Esophagus squamous epithelium (tissue), 5 donors: ENCODE measurements at places on chromosomes 11 and 22.

GRCh38 chr11:10658621-10659338 lies 34.8 kb downstream of the IRAG1 start:
- no peak for DNase-seq

- no peak for DNase-seq
Measured at GRCh38 chr11:61948505-61948904, 1.6 kb upstream of the BEST1 start.

DNA sequence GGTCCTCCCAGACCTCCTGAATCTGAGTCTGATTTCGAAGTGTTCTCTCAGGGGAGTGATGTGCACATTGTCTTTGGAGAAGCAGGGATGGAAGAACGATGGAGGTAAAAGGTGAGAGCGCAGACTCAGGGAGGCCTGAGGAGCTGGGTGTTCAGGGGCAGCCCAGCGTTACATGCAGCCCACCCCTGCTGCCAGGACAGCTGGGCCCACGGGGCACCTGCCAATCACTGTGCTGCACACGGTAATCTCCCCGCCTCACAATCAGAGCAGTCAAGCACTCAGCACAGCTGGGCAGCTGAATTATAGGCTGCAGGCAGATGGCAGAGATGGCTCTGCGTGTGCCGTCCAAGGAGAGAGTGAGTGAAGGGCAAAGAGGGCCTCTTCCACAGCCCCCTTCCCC lies 17.9 kb upstream of the HTR3A start:
- DNase-seq, result no peak

GRCh38 chr11:117431436-117431835 lies 103.8 kb downstream of the CEP164 start:
- no peak for DNase-seq

DNA sequence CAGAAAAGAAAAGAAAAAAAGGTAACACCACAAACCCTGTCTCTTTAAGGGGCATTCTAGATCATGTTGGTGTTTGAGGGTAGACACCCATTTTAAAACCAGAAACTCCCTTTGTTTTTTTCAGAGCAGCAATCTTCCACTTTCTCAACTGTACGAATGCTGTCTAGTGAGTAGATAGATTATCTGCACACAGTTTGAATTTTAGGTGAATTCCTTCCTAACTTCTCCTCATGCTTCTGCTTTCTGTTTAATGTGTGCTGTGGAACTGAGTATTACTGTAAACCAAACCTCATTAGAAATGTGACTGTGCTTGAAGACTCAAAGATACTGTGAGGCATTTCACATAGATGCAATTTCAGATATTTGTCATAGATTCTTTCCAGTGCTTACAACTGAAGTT lies 102.4 kb downstream of the PRMT3 start:
- no peak for DNase-seq

GRCh38 chr11:47864901-47865300 lies 16.8 kb upstream of the NUP160 start:
- no peak for DNase-seq

- no peak for DNase-seq
Measured at GRCh38 chr22:24819911-24820461, 14.0 kb downstream of the SGSM1 start.

DNA sequence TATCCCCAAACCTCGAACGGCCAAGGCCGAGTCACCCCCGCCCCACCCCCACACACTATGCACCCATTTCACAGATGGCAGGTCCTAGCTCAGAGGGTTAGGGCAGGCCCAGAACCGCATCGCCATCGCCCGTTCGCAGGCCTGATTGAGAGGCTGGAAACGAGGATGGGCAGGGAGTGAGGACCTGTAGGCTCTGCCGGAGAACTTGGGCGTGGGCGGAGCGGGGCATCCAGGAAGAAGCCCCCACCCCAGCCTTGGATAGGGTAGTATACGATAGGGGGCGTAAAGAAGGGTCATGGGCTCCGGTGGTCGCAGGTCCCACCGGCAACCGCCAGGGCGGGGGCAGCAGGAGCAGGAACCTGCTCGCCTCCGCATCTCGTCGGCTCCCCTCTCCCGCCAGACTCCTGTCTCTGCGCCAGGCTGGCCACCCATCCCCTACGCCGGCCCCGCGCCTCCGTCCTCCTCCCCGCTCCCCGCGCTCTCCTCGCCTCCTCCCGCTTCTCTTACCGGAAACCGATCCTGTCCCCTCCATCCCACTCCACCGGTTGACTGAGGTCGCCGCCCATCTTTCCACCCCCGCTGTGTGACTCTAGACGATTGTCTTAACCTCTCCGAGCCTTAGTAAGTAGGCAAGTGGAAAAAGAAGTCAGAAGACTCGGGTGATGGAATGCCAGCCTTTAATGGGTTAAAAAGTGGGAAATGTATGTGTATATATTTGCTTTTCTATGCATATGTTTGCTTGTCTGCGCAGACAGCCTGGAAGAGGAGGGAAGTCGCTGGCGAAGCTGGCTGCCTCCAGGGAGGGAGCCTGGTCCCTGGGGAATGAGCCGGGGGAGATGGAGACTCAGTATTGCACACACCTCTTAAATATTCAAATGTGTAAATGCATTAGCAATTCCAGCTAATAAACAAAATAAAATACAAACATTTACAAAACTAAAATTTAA lies 52.8 kb downstream of the CYTH4 start:
- no peak for DNase-seq

- no peak for DNase-seq
Measured at GRCh38 chr11:33718440-33718839, 17.8 kb downstream of the CD59 start.

DNA sequence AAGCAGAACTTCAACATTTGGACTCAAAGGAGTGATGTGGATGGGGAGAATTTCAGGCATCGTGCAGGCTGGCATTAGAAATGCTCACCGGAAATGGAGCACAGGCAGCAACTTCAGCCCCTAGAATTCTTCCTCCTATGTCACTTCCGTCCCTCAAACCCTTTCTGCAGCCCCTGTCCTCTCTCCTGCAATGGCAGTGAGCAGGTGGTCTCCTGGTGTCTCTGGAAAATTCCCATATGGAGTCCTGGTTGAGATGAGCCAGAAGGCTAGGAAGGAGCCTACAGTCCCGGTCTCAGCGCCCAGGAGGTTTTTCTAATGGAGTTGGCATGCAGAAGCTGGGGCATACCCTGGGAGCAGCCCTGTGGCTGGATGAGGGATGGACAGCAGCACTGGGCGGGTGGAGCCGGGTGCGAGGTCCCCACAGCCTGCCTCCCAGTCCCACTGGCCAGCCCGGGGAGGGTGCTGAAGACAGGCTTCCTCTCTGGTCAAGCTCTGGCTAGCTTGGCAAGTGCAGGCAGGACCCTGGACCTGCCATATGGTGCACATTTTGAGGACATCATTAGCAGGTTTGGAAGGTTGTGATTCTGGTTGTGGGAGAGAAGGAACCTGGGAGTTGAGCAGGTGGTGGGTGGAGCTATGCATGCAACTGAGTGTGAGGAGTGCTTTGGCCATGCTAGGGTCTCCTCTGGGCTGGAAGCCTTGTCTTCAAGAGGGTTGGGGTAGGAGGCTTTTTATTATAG lies 59.8 kb upstream of the B3GAT1 start:
- DNase-seq, result no peak

DNA sequence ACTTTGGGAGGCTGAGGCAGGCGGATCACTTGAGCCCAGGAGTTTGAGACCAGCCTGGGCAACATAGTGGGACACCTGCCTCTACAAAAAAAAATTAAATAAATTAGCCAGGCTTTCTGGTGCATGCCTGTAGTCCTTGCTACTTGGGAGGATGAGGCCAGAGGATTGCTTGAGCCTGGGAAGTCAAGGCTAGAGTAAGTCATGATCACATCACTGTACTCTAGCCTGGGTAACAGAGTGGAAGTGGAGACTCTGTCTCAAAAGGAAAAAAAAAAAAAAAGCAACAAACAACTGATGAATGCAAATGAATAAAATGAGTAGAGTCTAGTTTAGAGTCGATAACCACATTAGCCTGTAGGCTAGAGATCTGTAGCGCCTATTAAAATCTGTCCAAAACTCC lies 3.9 kb upstream of the BCL2L13 start:
- no peak for DNase-seq

GRCh38 chr11:124644426-124645280 lies 22.0 kb downstream of the TBRG1 start:
- no peak for DNase-seq

- DNase-seq, result no peak
Measured at GRCh38 chr22:35685731-35686130, 31.9 kb upstream of the APOL5 start.

DNA sequence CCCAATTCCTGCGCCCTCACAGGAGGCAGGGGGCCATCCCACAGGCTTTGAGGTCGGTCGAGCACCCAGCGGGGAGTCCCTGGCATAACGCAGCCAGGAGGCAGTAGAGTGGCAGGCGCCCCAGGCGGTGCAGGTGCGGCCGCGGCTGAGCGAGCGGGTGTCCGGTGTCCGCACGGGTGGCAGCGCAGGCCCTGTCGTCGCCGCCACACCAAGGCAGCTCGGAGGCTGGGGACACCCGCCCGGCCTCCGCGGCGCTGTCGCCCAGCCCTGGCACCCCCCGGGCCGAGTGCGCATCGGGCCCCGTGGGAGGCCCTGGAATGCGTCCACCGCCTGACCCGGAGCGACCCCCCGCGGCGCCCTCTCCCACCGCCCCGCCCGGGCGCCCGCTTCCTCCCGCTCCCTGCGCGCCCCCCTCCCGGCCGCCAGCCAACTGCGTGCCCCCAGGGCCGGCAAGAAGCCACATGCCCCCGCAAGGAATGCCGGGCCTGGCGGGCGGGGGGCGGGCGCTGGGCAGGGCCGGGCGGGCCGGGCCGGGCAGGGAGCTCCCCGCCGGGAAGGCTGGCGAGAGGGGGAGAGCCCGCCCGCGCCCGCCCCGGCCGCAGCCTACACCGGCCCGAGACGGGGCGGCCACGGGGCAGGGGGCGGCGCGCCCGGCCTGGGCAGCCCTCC lies 33.9 kb downstream of the PRDM11 start:
- no peak for DNase-seq

DNA sequence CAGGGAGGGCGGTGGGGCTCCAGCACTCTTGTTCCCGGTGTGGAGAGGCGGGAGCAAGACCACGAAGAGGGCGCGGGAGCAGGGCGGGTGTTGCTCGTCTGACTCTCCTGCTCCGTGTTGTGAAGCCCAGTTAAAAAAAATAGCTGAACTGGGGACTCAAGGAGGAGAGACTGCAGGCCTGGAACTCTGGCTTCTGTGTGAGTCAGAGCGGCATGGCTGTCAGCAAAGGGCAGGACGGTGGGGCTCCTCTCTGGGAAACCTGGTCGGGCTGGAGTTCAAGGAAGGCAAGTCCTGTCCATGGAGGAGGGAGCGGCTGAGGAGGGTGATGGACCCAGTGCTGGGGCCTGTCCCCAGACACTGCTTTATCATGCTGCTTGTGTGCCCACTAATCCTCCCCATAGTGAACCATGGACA lies 152.3 kb downstream of the FEZ1 start:
- DNase-seq, result no peak

DNA sequence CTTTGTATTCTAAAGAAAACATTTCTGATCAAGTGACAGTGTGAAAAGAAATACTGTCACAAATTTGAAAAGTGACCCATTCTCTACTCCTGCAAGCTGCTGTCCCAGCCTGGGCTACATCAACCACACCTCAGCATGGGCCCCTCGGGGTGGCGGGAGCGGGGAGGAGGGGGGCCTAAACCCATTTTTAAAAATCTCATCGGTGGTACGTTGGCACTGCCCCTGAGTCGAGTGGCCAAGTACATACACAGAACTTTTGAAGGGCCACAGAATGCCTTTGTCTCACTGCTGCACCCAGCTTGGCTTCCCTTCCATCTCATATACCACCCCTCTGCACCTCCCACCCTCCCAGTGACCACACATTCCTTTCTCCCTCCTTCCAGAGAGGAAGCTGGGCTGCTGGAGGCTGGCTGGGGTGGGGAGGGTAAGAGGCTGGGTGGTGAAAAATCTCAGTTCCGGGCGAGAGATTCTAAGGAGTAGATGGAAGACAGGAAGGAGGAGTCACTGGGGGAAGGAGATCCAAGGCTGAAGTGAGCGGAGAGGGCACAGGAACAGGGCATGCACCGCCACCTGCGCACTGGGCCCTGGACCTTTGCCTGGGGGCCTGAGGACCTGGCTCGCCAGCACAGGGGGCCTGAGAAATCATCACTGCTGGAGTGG lies 21.1 kb downstream of the FXYD6 start:
- DNase-seq, result no peak

- no peak for DNase-seq
Measured at GRCh38 chr11:126345759-126346585, 9.5 kb upstream of the ST3GAL4 start.

DNA sequence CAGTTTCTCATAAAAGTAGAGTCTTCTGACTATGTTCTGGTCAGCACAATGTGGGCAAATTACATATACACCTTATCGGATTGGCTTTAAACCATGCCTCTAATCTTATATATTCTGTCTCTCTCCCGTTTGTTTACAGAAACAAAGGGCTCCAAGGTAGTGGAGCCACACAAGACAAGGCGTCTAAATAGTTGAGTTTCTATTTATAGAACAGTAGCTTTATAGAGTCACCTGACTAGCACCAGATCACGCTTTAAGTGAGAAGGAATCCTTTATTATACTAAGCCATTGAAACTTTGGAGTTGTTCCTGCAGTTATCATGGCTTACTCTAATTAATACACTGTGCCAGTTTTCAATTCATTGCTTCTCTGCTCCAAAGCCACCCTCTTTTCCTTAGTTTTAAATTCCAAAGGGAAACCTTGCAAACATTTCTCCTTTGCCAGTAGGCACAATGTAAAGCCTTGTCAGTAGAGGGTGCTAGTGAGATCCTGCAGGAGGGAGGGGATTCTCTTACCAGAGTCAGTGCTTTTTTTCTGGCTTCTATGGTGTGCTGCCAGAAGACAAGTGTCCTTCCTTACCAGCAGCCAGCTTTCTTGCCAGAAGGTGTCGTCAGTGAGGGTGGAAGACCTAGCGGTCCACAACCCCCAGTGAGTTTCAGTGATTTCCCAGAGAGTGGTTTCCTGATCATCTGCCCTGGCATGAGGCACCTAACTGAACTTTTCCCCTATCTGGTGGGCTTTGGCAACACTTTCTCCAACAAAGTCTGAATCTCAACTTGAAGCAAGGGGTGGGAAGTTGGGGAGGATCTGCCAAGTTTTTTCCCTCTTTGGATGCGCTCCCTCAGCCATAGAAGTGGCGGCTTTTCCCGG lies 71.7 kb downstream of the RAB38 start:
- DNase-seq, result no peak

DNA sequence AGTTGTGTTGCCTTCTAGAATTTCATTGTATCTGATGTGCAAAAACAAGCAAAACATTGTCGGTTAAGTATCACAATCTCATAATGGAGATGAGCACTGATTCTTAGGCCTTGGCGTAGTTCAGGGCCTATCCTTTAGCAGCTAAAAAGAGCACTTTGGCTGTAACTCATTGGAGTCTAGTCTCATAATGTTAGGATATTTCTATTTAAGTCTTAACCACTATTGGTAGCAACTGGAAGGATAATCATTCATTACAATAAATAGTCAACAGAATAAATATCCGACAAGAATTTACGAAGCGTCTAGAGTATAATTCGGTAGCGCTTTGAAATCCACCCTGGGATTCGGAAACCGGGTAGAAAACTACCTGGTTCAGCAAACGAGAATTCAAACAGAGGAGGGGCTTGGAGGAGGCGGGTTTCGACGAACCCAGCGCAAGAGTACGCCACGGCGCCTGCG lies 461 bp upstream of the EED start:
- no peak for DNase-seq
